ENCODE measurements at places on chromosomes 1 and 21. TPM values are rescaled to one million over a fixed set of nuclear protein-coding genes. Genes with fewer than 3 reads are reported as not detected.

DNA sequence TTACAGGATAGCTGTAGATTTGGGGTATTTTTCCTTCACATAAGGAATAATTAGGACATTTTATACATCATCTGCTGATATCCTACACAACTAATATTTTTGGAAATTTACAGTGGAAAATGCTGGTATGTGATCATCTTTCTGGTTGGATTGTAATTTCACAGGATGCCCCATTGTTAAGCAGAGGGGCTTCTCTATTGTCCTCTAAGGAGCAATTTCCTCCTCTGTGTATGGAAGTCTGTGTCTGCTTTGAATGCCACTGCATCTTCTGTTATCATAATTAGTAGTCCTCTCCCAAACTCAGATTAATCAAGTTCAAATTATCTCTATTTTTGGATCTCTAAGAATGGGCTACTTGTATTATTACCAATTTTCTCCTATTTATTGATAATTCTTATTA is 988.1 kb upstream of the B3GALT2 start:
- DNase-seq: no peak

Gene HES2
- 0.19 TPM for total RNA-seq

DNA sequence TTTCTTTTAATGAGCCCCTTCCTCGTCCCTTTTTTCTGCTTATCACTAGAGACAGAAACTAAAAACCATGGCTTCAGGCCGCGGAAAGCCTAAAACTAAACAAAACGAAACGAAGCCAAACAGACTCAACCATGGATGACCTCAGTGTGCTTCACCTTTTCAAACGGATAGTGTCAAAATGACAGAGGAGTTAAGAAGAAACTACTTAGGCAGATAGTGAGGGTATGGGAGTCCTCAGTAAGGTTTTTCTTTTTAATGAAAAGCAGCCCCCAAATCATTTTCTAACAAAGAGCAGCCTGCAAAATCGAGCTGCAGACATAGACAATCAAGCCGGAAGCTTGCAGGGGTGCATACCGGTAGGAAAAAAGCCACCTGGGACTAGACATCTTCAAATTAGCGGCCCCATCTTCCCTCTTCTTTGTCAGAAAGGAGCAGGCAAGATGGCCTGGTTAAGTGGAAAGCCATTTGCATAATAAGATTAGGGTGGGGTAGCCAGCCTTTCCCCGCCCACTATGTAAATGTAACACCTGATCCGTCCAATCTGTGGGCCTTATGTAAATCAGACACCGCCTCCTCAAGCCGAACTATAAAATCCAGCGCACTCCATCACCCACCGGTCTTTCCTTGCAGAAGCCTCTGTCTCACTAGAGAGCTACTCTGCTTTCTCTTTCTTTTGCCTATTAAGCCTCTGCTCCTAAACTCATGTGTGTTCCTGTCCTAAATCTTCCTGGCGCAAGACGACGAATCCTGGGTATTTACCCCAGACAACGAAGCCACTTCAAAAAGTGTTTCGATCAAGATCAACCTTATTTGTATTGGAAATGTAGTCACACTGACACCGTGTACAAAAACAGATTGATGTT is 6.2 kb upstream of the ERO1B start:
- DNase-seq: no peak

GRCh38 chr21:21921410-21922232 is 923.4 kb downstream of the NCAM2 start:
- DNase-seq: no peak

DNA sequence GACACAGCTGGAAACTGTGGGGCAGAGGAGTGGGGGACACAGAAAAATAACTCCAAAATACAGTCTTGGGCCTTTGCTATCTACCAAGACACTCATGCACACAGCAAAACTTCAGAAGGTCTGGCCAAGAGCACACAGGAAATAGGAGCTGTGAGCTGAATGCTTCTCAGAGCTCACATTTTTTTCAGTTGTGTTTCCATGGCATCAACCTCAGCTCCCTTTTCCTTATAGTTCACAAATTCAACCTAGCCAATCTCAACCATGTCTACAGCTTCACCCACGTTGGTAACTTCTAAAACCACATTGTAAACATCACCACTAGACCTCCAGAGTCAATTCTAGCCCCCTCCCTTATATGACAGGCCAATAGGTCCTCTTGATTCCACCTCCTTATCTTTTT is 19.6 kb upstream of the SYNJ1 start:
- no peak for DNase-seq

GRCh38 chr21:45080232-45080631 is 5.9 kb downstream of the ADARB1 start:
- DNase-seq: no peak
